Hematopoietic multipotent progenitor cell treated with erythropoietin and hydrocortisone succinate and interleukin-3 and kit ligand, for 17 days (in vitro differentiated cells): ENCODE measurements at places on chromosomes 16 and 17.

GRCh38 chr17:80180192-80180591 is 10.4 kb downstream of the CARD14 start:
- no peak for DNase-seq

GRCh38 chr17:64406321-64407200 is 15.9 kb upstream of the PECAM1 start:
- DNase-seq, result no peak

GRCh38 chr17:69418535-69418934 is 4.0 kb downstream of the MAP2K6 start:
- no peak for DNase-seq

DNA sequence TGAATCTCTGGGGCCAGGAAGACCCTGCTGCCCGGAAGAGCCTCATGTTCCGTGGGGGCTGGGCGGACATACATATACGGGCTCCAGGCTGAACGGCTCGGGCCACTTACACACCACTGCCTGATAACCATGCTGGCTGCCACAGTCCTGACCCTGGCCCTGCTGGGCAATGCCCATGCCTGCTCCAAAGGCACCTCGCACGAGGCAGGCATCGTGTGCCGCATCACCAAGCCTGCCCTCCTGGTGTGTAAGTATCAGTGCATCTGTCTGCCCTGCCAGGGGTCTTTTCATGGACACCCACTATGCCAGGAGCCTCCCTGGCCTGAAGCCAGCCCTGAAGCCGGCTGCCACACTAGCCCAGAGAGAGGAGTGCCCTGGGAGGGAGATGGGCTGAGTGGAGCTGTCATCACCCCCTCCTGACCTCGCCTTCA is at the start of gene CETP:
CETP (plus strand) TSS at position 100 of the 431 bp plus-strand sequence; CDS start at position 130, 30 bp downstream.
- DNase-seq, result no peak

GRCh38 chr17:47878203-47879027 is 17.6 kb upstream of the SP2 start:
- DNase-seq, result no peak

DNA sequence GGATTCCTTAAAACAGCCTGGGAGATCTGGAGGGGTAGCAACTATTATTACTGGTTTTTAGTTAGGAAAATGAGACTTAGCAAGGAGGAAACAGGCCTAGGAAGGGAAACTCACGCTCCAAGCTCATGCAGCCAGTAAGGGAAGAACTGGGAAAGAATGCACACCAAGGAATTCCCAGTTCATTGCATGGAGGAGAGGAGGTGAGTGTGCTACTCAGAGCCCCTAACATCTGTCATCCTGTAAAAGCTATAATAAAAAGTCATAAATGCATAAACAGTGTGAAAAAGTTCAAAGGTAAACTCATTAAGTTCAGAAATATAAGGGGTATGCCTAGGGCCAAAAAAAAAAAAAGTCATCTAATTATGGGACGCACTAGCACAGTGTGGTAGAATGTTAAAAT is 25.9 kb downstream of the TMEM98 start:
- no peak for DNase-seq

DNA sequence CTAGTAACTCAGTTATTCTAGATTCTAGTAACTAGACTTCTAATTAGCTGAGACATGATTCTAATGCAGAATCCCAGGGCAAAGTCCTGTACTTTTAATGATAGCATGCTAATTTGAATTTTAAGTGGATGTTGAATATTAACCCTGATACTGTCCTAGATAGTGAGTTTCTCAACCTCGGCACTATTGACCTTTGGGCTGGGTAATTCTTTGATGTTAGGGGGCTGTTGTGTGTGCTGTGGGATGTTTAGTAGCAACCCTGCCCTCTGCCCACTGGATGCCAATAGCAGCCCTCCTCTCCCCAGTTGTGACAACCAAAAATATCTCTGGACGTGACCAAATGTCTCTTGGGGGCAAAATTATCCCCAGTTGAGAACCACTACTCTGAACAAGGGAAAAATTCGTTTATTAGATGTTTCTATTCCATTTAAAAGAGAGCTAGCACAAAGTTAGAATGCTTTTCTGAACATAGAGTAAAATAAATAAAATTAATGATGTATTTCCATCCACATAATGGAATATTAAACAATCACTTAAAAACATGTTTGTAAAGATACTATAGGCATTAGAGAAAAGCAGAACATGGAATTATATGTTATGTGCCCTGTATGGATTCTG is 30.2 kb downstream of the SALL1 start:
- DNase-seq, result no peak

DNA sequence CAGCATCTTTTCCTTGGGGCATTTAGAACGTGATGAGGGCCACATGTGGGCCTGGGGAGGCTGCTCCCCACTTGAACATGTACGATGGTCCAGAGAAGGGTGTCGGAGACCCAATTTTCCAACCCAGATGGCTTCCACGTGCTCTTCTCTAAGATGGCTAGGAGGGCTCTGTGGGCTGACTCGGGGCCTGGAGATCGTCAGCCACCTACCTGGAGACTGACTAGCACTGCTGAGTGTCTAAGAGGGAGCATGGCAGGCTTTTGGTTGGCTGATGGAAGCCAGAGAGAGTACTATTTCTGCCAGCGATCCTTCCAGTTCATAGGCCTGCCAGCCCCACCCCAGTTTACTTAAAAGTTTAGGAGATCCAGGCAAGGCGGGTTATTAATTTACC is 60.2 kb upstream of the CLEC18A start:
- no peak for DNase-seq

- no peak for DNase-seq
Measured at GRCh38 chr17:49482144-49482817, 12.8 kb upstream of the NGFR start.

DNA sequence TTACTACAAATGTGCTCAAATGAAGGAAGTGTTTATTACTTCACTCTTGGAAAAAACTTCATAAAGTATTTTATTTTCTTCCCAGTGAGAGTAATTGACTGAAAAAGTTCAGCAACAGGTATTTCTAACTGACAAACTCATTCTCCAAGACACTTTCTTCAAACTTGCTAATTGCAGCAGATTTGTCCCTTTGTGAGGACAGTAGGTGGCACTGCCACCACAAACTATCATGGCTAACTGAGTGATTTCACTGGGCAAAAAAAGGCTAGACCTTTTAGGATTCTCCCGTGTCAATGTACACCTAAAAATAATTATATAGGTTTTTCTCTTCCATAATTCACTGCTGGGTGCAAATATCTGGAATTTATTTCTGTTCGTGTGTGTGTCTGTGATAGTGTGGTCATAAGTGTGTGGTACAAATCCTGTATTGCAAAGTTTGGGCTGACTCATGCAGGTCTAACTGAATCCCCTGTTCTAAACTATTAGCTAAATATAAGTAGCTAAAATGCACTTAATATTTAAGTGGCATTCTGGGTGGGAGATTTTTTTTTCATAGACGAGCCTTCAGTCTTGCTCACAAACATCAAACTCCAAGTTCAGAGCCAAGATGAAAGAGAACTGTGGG is 3.9 kb downstream of the HS3ST3A1 start:
- DNase-seq, result no peak

- DNase-seq, result no peak
Measured at GRCh38 chr17:3961564-3962047, 2.6 kb downstream of the ATP2A3 start.

DNA sequence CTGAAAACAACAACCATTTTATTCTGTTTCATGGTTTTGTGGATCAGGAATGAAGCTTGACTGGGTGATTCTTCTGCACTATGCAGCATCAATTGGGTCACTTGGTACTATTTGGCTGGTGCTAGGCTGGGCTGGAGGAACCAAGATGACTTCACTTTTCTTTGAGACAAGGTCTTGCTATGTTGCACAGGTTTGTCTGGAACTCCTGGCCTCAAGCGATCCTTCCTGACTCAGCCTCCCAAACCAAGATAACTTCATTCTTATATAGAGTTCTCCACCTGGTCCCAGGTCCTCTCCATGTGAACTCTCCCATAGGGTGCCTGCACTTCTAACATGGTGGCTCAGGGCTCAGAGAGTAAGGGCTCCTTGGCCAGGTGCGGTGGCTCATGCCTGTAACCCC is 1.9 kb upstream of the PIPOX start:
- DNase-seq, result no peak

DNA sequence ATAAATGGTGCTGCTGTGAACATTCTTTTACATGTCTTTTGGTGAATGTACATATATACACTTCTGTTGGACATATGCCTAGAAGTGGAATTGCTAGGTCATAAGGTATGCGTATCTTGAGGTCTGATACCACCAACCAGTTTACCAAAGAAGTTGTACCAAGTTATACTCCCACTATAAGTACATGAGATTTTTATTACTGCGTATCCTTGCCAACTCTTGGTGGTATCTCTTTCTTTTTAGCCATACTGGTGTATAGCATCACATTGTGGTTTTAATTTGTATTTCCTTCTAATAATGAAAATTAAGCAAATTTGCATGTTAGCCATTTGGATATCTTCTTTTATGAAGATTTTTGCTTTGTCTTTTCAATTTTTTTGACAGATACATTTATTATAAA is 80.5 kb downstream of the ATF7IP2 start:
- no peak for DNase-seq

DNA sequence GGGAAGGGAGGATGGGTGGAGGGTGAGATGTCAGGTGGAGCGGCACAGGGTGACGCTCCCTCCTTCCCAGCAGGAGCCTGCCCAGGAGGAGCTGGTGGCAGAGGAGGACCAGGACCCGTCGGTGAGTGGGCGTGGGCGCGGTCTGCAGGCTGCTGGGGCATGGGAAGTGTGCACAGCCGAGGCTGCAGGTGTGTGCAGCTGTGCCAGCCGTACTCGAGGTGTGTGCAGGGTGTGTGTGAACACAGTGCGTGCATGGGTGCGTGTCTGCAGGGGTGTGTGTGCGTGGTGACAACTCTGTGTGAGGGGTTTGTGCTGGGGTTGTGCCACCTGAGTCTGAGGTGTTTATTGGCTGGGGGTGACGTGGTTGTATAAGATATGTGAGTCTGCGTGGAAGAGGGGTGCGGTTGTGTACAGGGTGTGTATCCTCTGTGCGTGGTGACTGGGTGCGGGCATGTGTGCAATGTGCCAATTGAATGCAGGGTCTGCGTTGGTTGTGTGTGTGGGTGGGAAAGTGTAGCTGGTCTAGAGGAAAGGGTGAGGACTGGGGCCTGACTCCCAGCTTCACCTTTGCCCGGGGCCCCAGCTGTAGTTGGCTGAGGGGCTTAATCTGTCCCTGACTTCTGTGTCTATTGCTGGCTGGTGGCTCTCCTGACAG is 670 bp downstream of the TNFSF12 start:
- no peak for DNase-seq

DNA sequence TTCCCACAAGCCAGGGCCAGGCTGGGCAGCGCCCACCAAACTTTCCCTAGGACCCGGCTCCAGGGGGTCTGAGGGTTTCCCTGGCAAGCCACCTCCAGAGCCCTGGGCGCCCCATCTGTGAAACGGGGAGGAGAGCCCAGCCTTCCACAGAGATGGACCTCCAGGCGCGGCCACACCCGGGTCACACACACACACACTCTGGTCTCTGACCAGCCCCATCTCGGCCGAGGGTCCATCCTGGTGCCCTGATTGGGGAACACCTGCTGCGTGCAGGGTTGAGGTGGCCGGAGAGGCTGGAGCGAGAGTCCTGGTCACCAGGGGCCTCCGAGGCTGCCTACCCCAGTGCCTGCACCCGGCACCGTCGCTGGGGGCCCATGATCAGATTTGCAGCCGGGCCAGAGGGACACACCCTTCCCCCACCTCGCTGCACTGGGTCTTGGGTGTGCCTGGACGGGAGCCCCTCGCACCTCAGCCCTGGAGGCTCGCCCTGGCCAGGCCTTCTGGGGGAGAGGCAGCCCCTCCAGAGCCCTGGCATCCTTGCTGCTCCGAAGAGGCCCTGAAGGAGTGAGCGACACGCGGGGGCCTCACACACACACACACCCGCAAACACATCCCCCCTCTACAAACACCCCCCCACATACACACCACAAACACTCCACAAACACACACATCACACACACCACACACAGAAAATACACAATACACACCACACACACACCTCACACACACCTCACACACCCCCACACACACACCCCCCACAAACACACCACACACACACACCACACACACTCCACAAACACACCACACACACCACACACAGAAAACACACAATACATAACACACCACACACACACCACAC is 29.7 kb downstream of the SLC25A10 start:
- DNase-seq, result no peak

- DNase-seq, result no peak
Measured at GRCh38 chr17:39934324-39934723, 6.8 kb downstream of the LRRC3C start.

- DNase-seq, result no peak
Measured at GRCh38 chr16:22357635-22357971, 16.8 kb downstream of the CDR2 start.

GRCh38 chr16:57707331-57707730 is 12.7 kb downstream of the DRC7 start:
- no peak for DNase-seq

DNA sequence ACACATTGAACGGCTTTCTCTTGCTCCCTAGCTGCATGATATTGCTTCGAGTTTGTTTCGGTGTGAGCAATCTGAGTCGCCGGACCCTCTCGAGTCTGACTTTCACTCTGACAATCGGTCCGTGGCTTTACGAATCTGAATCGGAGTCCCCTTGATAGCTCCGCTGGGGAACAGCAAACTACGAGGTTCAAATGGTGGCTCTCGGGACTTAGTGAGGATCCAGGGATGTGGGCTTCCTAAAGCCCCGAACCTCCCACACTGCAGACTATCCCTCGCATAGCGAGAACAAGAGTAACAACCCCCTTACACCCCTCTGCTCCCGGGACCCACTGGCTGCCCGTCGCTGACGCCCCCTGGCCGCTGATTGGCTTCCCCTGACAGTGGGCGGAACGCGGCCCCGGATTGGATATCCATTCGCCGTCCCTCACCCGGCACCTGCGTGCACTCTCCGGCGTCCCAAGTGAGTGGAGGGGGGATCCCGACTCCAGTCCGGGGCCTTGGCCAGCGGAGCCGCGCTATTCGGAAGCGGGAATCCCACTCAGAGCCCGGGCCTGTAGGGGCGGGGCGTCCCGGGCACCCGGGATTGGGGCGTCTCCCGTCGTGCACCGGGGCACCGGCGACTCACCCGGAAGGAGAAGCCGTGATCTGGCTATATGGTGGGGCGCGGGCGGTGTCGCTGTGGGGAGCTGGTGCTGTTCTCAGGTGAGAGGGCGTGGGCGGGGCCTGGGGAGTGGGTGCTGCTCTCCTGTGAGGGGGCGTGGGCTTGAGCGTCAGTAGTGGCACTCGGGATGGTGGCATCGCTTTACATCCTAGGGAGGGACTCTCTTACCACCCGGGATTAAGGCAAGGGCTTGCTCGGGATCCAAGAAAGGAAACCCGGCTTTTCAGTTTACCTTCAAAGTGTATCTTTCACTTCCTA is at the start of gene SNX11:
SNX11 (plus strand) TSS at position 630 of the 919 bp plus-strand sequence. CDS start 4,278 bp downstream, outside the sequence.
- peak; percentile 87 for DNase-seq
